ENCODE measurements at places on chromosomes 4 and X.

- DNase-seq = no peak
Measured at GRCh38 chr4:184355111-184355604, 119.2 kb downstream of the IRF2 start.

GRCh38 chrX:49988143-49988542 lies 65.7 kb downstream of the CLCN5 start:
- no peak for DNase-seq

DNA sequence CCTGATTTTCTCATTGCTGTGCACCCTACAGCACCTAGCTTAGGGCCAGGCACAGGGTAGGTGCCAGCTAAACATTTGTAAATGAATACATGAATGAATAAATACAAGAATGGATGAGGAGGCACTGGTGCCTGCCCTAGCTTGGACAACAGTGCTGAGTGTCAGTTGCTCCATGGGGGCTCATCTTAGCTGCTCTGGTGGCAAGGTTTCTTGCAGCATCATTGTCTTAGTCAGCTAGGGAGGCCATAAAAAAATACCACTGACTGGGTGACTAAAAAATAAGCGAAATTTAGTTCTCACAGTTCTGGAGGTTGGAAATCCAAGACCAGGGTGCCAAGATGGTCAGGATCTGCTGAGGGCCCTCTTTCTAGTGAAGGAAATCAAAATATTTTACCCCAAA lies 31.2 kb downstream of the TMEM31 start:
- DNase-seq = no peak

DNA sequence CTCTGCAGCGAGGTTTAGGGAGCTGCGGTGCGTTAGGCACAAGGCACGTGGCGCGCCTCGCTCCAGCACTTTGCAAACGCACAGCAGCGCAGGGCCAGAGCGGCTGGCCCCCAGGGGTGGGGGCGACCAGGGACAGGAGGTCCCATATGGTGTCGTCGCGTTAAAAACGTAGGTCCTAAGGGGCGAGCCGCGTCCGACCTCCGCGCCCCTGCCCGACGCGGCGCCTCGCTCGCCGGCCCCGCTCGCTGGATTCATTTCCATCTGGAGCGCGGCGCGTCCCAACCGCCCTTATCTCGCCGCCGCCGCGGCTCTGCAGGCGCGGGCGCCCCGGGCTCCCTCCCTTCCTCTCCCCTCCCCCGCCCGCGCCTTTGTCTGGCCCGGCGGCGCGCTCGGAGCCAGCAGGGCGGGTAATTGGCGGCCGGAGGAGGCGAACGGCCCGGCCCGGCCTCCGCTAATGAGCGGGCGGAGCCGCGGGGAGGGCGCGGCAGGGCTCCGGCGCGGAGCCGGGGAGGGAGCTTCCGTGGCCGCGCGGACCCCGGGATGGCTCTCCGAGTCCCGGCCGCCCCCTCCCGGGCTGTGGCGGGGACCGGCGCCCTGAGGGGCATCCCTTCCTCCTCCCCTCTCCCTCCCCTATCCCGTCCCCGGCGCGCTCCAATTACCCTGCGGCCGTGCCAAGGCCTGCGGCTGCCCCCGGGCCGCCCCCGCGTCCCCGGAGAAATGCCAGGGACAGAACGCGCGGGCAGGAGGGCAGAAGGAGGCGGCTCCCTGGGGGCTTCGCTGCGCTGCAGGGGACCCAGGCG lies 409.0 kb downstream of the BCOR start:
- DNase-seq = no peak

DNA sequence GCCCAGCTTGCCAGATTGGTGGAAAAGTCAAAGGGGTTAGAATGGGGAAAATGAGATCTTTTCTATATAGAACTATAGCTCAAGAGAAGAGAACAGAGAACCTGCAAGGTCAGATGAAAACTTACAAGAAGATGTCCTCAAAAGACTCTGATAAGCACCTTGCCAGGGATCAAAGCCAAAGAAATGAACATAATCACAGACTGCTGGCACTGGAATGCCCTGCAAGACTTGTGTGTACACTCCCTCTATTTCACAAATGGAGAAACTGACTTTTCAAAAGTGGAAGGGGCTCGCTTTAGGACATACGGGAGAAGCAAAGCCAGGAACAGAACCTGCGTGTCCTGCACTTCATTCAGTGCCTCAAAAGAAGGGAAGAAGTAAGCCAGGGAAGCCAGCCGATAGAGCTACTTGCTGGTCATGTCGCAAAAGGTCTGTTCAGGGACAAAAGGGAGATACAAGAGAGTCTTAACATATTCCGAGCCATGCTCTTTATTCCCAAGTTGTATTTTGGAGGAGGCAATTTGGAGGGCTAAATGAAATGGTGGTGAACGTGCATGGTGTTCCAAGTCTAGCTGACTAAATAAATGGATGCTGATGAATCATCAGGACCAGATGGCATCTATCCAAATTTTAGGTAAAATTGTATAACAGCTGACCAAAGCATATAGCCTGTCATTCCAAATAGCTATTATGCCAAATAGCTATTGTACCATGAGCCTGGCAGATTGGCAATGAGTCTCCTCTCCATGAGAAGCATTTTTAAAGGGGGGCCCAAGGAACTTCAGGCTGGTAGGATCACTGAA lies 175.6 kb upstream of the GPC4 start:
- no peak for DNase-seq

DNA sequence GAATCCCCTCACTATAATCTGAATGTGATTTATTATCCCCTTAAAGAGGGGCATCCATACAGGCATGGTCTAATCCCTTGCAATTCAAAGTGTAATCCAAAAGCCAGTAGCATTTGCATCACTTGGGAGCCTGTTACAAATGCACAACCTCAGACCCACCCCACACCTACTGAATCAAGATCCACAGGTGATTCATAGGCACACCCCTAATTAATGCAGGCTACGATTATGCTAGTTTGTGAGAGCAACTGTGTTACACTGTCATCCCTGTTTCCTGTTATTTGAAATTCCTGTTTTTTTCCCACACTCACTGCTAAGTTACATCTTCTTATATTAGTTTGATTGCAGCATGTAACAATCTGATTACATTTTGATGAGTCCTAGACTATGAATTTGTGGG lies 120.0 kb downstream of the RAB28 start:
- DNase-seq = no peak

DNA sequence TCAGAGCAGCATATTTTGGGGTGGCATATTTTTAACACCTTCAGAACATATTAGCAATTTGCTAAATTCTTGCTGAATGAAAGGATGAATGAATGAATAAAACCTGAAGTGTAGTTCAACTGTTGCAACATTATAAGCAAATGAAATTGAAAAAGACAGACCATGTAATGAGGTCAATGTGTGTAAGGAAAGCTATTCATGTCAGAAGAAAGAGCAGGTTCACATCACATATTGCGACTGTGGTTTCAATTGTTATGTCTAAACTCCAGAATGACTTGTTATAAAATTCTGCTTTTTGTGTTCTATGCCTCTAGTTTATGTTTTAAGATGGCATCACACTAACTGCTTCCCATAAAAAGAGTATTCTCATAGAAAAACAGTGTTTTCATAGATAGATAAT lies 32.9 kb upstream of the DSPP start:
- DNase-seq = no peak

- DNase-seq = no peak
Measured at GRCh38 chr4:154010371-154010770, 221.5 kb upstream of the SFRP2 start.

Data from stimulated activated CD8-positive, alpha-beta memory T cell treated with anti-CD3 and anti-CD28 coated beads, Interleukin-4, amount 100 ng/mL, for 4 hours (primary cell).